ENCODE measurements at places on chromosomes 12 and 14. TPM values are rescaled to one million over a fixed set of nuclear protein-coding genes. Genes with fewer than 3 reads are reported as not detected.
A peak's percentile ranks its signal among the peaks of the same experiment; 100 is the strongest.

- DNase-seq = peak; percentile 70
These were observed 7.9 kb downstream of the SETD1B start for GRCh38 chr12:121811434-121812319.

The TNFRSF1A gene
- 279 TPM for total RNA-seq

DNA sequence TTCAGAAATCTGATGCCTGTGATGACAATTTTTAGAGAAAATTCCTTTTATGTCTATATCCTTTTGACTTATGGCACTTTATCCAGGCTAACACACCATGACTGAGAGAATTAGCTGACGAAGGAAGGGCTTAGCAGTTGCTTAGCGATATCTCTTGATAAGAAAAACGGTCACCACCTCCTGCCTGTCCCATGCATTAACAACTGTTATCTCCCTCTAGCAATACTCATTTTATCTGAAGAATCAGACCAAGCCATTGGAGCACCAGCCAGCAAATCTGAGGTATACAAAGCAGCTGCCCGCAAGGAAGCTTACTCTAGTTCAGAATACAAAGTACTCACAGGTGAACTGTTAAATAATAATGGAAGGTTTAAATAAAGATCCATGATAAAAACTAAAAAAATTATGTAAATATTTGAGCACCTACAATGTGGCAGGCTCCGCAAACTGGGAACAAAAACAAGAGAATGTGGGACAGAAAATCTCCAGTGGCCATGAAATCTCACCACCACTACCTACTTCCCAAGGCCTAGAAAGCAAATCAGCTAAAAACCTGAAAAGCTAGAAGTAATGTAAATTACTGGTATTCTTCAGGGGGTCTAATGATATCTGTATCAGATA lies 24.3 kb downstream of the PPM1H start:
- no peak for DNase-seq

GRCh38 chr14:59463787-59464485 lies 1.2 kb downstream of the GPR135 start:
- DNase-seq = no peak

The LHX5 gene
- not detected for total RNA-seq

The LRRC43 gene
- not detected for total RNA-seq

The GPR162 gene
- total RNA-seq = 5.4 TPM

DNA sequence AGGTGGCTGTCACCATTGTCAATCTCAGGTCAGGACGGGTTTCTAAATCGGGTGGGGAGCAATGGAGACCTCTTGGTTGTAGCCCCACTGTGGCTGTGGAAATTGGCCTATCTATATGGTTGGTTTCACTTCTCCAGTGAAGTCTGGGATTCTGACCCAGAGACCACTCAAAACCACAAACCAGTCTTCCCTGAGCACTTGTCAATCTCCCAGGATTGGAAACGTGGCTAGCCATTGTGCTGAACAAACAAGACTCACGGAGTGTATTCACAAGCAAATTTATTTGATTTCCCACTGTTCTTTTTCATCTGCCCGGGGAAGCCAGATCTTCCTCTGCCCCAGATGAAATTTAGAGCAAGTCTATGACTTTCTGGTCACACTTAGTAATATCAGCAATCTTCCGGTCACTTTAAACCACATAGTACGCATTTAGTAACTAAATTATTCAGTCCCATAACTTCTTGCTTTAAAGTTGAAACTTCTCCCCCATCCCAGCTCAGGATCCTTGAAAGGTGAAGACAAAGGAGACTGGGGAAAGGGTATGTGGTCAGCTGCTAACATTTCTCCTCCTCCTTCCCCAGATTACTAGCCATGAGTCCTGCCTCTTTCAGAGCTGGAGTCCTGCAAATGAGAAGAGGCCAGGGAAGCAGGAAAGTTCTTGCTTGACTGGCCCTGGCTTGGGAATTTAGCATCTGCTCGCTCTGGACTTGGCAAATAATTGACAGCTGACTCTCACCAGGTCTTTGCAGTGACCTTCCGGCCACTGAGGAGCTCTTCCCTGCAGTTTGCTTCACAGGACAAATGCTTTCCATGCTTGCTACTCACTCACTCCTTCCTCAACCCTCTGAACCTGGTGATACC lies 123.2 kb upstream of the MAX start:
- no peak for DNase-seq

GRCh38 chr12:12723681-12724420 lies 6.7 kb downstream of the CDKN1B start:
- no peak for DNase-seq

DNA sequence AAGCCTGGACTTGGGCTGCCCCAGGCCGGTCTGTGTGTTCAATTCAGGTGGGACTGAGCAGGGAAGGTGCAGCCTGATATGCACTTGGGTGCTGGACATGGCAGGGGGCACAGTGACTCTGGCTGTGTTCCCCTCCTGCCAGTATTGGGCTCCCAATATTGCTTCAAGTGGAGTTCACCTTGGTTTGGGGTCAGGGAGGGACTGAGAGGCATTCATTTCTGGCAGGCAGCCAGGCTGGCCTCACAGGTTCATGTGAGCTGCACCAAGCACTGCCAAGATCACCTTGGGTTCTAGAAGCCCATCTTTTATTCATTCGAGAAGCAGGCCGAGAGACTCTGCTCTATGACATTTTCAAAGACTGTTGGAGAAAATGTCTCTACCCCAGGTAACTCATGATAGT lies 245.0 kb downstream of the CHST11 start:
- DNase-seq = no peak

- no peak for DNase-seq
These were observed 325.0 kb downstream of the SNAPC1 start for GRCh38 chr14:62087191-62087590.

DNA sequence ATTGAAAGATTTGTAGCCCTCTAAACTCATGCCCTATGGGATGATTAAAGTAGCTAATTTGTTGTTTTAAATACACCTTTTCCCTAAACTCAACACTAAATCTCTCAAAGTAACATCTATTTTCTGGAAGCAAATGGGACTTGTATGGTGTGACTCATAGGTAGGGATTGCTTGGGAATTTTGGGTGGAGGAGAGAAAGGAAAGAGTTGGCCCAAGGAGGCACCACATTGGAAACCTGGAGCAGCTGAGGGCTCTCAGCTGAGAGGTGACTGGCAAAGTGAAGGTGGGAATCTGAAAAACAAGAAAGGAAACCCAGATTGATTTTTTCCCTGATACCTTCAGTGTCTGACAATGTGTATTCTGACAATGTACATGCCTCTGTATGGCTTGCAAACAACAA lies 114.8 kb upstream of the PRICKLE1 start:
- DNase-seq = no peak

The ADAMTS20 gene
- not detected for total RNA-seq

DNA sequence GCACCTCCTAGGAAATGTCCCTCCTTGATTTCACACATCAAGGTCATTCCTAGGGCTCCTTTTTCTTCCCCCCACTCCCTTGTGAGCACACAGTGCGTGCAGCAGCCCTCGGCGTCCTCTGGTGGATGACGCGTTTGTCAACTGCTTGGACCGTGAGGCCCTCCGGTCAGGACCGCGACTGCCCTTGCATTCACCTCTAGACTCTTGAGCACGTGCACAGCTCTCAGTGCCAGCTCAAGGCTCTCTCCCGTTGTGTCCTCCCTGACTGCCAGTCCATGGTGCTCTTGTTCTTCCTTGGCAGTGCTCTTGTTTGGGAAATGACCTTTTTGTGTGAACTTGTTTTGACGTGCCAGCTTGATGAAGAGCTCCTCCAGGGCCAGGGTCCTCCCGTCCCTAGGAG lies 67.9 kb downstream of the TSPAN9 start:
- DNase-seq = no peak

DNA sequence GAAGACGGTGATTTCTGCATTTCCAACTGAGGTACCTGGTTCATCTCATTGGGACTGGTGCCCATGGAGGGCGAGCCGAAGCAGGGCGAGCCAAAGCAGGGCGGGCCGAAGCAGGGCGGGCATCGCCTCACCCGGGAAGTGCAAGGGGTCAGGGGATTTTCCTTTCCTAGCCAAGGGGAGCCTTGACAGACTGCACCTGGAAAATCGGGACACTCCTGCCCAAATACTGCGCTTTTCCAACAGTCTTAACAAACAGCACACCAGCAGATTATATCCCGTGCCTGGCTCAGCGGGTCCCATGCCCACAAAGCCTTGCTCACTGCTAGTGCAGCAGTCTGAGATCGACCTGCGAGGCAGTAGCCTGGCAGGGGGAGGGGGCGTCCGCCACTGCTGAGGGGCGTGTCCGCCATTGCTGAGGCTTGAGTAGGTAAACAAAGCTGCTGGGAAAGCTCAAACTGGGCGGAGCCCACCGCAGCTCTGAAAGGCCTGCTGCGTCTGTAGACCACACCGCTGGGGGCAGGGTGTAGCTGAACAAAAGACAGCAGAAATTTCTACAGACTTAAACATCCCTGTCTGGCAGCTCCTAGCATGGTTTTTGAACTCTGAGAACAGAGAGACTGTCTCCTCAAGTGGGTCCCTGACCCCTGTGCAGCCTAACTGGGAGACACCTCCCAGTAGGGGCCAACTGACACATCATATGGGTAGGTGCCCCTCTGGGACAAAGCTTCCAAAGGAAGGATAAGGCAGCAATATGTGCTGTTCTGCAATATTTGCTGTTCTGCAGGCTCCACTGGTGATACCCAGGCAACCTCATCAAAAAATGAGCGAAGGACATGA lies 77.2 kb downstream of the BAZ1A start:
- DNase-seq = no peak

DNA sequence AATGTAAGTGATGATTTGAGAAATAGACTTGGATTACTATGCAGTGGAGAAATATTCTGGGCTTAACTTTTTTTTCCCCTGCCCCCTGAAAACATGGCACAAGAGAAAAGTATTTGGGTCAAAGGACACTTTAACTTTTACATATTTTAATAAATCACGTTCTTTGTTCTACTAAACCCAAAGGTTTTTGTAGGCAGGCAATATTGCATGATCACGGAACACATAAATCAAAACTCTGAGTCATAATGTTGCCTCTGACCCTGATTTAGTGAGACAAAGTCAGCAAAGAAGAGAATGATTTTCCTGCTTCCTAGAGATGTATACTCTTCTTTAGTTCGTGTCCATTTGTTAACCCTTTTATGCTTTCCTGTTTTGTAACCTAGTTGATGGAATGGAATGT lies 38.0 kb downstream of the ABCD2 start:
- DNase-seq = no peak

DNA sequence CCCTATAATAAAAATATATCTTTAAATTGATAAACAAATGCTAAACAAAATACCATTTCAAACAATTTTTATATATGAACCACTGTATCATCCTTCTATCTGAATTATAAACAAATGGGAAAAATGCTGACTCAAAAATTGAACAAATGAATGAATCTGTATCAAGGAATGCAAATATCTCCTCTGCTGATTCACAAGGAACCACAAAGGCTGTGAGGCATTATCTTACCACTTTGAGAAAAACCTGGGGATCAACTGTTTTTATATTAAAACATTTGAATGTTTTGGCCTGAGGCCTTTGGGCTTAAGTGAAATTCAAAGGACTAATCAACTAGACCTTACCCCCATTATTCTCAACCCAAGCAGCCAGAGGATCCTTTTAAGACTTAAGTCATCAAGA lies 86.3 kb downstream of the EML5 start:
- no peak for DNase-seq

DNA sequence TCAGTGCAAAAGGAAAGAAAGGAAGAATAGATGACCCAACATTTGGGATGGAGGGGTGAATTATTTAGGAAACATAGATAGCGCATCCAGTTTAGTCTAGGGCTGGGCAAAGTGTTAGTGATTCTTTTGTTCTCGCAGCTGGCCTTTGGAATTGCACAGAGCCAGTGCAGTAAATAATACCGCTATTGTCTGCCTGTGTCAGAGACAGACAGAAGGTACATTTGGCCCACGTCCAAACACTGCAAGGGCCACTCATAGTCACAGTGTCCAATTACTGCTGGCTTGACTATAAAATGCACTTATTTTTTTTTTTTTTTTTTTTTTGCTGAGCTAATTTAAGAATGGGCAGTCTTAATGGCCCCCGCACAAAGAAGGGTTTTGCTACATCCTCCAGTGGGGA lies 638.6 kb downstream of the BCL11B start:
- no peak for DNase-seq

DNA sequence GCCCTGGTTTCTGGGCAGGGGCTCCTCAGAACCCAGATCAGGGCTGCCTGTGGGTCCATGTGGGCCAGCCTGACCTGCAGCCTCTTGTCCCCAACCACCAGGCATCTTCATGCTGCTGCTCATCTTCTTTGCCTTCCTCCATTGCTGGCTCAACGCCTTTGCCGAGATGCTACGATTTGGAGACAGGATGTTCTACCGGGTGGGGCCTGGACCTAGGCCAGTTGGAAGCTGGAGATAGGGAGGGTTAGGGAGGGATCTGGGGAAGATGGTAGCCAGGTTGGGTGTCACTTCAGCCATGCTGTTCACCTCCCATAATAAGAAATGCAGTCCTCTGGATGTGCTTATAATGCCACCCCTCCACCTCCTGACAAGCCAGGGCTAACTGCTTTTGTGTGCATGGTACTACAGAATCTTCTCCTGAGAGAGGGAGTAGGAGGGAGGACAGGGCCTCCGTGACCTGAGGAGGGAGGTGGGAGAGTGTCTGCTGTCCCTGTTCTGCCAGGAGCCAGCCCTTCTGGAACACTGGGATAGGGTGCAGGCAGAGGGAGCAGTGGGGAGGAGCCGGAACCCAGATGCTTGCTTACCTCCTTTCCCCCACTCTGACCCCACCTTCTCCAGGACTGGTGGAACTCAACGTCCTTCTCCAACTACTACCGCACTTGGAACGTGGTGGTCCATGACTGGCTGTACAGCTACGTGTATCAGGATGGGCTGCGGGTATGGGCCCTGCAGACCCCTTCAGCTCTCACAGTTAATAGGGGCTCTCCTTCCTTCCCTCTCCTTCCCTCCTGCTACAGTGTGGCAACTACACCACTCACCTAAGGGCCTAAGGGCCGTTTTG lies 17.6 kb downstream of the SOAT2 start:
- no peak for DNase-seq

- no peak for DNase-seq
These were observed 413.2 kb downstream of the SOX5 start for GRCh38 chr12:23536293-23536692.

GRCh38 chr12:56877195-56878009 lies 56.8 kb downstream of the SDR9C7 start:
- no peak for DNase-seq

- no peak for DNase-seq
These were observed 160.2 kb downstream of the PPM1H start for GRCh38 chr12:62774794-62775193.

The FOXG1 gene
- total RNA-seq = not detected

The RFX4 gene
- not detected for total RNA-seq

DNA sequence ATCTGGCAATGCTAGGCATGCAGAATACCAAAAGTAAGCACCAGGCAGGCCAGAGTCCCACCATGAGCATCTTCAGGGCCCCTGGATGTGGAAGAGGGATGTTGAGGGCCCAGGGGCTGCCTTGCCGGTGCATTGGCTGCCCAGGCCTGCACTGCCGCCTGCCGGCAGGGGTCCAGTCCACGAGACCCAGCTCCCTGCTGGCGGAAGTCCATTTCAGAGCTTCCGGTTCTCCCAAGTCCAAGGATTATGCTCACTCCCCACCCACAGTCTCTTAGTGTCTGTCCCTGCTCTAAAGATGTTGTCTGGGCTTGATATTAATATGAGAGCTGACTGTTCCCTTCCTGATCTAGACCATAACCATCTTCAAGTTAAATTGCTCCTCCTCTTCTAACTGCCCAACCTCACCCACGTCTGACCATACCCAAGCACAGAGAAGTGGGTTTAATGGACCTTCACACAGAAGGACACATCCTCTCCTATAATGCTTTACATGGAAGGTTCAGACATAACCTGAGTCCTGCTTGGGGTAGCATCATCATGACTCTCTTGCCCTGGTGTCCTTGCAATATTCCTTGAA lies 117.4 kb downstream of the DAD1 start:
- DNase-seq = no peak

The CINP gene
- total RNA-seq = 25.1 TPM

GRCh38 chr12:29616664-29617406 lies 119.3 kb upstream of the OVCH1 start:
- no peak for DNase-seq

The MIP gene
- total RNA-seq = not detected

Measured in tibial nerve (tissue), 4 donors.